ENCODE measurements at places on chromosomes 11 and 22.

- DNase-seq, result no peak
These were observed 31.9 kb upstream of the SMIM38 start for GRCh38 chr11:69123593-69124545.

DNA sequence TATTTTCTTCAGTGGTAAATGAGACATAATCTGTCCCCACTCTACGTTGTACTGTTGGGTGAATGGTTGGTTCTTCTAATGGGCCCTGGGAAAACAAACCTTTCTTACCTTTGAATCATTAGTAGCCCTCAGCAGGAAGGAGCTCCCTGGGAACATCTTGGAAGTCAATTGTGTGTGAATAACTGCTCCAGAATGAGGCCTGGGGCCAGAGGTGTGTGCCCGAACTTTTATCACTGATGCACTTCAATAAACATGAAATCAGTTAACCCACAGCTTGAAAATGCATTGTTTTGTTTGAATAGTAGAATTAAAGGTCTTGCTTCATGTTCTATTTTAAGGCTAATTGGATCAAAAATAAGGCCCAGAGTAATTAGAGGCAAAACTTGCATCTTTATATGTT is 67.1 kb downstream of the NAV2 start:
- DNase-seq, result no peak

GRCh38 chr11:113725913-113726312 is 19.8 kb upstream of the TMPRSS5 start:
- no peak for DNase-seq

DNA sequence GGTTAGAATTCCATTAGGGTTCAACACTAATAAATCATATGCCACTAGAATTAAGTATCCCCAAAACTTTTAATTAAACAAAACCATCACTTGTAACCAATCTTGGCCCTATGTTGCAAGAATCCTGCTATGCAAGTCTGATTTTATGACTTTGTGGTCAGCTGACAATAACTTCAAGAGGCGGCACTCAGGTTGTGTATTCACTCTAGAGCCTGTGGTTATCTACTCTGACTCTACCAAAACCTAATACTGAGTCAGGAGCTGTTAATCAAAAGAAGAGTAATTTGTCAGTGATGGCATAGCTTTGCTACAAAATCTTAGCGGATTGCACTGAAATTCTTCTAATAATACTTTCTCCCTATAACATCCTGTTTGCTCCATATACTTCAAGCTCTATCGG is 253.7 kb downstream of the AASDHPPT start:
- no peak for DNase-seq

GRCh38 chr11:71188073-71188472 is 64.3 kb downstream of the SHANK2 start:
- DNase-seq, result no peak

- DNase-seq, result no peak
These were observed 32.6 kb upstream of the TMEM123 start for GRCh38 chr11:102485095-102485722.

DNA sequence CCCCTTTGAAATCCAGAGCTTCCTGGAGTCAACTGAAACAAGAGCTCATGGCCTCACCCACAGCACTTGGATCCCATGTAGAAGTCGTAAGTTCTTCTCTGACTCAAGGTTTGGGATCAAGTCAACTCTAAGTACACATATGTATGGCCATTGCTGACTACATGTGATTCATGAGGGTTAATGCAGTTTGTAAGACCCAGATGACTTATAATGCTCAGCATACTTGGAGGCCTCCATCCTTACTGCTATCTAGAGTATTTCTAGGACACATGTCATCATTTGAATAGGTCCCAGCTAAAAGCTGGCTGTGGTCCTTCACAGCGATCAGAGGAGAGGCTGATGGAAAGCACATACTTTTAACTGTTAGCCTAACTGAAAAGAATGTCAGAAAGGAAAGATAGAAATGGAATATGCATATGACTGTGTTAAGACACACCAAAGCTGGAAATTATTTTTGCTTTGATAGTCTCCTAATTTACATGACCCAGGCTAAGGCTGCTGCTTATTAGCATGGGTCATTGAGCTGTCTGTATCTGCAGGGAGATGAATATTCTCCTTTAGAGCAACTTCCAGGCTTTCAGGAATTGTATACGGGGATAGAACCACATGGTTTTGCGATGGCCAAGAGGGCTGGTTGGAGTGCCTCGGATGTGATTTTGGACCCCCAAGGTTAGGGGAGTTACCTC is 76.3 kb downstream of the NTM start:
- no peak for DNase-seq

- no peak for DNase-seq
These were observed 8.5 kb downstream of the DCHS1 start for GRCh38 chr11:6646918-6647679.

DNA sequence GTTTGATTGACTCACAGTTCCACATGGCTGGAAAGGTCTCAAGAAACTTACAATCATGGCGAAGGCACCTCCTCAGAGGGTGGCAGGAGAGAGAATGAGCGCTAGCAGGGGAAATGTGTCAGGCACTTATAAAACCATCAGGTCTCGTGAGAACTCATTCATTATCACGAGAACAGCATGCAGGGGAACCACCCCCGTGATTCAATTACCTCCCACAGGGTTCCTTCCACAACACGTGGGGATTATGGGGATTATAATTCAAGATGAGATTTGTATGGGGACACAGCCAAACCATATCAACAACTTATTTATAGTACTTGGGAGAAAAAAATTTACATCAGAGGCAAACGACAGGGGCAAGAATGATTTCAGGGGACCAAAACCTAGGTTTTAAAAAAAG is 3.0 kb downstream of the ME3 start:
- DNase-seq, result no peak

DNA sequence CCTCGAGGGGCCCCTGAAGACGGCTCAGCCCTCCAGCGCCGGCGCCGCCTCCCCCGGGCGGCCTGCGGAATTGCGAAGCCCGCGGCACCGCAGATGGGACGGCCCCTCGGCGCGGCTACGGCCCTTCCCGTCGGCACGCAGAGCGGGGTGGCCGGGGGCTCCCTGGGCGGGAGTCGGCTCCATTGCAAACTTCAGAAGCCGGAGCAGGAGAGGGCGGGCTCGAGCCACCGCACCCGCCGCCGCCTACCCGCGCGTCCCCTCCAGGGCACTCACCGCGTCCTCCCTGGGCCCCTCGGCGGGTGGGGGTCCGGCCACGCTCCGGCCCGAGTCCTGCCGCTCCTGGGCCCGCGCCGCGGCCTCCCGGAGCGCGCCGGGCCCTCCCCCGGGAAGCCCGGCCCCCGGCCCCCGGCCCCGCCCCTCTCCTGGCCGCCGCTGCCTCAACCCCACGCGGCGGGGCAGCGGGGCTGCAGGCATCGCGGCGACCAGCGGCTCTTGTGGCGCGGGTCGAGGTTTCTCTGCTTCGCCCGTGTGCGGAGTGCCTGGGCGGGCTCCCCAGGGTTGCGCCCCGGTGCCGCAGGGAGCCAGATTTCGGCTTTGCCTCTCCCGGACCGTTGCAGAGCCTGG is at the start of gene PACSIN3:
Gene PACSIN3 (minus strand): TSS at position 359 of the 624 bp plus-strand sequence. CDS start 3,707 bp downstream, outside the sequence.
- no peak for DNase-seq

- DNase-seq, result no peak
These were observed 44.5 kb downstream of the TRAF6 start for GRCh38 chr11:36465449-36466163.

GRCh38 chr11:64101461-64101860 is 64.5 kb downstream of the MACROD1 start:
- no peak for DNase-seq

All from HCT116 (cell line).